ENCODE measurements at places on chromosomes 16 and 17.

DNA sequence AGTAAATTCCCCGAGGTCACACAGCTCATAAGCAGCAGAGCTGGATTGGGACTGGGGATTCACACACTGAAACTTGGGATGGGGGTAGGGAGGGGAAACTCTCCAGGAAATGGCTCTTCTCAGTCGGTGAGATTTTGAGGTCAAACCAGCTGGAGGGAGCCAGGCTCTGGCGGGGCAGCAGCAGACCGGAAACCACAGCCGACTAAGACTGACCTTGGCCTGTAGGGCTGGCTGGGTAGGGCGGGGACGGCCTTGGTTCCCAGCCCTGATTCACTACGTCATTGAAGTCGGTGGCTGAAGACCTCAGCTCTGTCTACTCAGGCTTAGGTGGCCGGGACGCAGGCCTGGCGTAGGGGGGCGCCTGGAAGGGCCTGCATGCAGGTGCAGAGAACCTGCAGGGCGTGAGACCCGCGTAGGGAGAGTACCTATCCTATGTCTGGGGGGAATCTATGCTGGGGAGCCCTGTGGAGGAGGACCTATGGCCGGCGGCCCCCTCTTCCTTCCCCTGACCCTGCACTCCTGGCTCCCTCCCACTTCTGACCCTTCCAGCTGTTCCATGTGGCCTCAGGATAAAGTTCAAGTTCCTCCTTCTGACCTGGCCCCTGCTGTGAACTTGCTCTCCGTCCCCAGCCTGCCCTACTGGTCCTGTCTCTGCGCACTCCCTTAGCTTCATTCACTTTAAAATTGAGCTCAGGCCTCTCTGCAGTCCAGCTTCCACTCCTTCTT lies 11.9 kb upstream of the SLC4A1 start:
- no peak for DNase-seq

GRCh38 chr17:27597783-27598320 lies 33.1 kb upstream of the LGALS9 start:
- no peak for DNase-seq

DNA sequence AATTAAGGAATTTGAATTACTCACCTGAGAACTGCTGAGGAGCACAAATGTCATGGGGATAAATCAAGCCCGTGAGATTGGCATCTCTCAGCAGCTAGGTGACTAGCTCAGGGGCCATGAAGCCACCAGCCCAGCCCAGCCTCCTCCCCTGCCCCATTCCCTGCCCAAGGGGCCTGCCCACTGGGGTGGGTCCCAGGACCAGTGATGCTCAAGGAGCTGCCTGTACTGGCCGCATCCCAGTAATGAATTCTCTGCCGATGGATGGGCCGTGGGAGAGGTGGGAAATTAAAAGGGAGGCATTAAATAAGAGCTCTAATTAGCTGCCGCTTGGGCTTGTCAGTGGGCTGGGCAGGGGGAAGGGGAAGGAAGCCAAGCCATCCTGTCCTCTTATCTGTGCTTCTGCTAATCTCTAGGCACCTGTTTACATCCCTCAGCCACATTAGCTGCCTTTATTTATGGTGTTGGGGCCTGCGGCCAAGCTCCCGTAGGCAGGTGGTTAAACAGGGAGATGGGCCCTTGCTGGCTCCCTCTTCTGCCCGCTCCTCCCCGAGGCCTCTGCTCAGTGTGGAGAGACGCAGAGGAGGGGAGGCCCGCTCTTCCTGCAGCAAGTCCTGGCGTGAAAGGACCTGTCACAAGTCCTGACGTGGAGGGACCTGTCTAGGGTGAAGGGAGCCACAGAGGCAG lies 48.8 kb downstream of the PIPOX start:
- peak; percentile 92 for DNase-seq

DNA sequence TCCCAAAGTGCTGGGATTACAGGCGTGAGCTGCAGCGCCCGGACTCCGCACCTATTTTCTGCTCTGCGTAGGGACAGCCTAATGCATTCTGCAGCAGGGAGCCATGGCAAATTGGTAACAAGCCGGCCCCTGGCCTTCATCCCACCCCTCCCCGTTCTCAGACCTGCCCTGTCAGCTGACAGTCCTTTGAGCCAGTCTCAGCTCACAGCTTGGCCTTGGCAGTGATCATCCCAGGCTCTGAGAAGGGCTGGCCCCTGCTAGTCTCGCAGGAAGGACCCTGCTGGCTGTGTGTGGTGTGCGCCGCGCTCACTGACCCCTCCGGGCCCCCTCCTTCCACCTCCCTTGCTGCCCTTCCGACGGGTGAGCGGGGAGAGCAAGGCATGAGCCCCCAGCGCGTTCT lies 10.3 kb upstream of the NPTX1 start:
- DNase-seq = peak; percentile 80

- DNase-seq = no peak
Observed at GRCh38 chr16:1082266-1082951, 9.9 kb downstream of the SSTR5 start.

DNA sequence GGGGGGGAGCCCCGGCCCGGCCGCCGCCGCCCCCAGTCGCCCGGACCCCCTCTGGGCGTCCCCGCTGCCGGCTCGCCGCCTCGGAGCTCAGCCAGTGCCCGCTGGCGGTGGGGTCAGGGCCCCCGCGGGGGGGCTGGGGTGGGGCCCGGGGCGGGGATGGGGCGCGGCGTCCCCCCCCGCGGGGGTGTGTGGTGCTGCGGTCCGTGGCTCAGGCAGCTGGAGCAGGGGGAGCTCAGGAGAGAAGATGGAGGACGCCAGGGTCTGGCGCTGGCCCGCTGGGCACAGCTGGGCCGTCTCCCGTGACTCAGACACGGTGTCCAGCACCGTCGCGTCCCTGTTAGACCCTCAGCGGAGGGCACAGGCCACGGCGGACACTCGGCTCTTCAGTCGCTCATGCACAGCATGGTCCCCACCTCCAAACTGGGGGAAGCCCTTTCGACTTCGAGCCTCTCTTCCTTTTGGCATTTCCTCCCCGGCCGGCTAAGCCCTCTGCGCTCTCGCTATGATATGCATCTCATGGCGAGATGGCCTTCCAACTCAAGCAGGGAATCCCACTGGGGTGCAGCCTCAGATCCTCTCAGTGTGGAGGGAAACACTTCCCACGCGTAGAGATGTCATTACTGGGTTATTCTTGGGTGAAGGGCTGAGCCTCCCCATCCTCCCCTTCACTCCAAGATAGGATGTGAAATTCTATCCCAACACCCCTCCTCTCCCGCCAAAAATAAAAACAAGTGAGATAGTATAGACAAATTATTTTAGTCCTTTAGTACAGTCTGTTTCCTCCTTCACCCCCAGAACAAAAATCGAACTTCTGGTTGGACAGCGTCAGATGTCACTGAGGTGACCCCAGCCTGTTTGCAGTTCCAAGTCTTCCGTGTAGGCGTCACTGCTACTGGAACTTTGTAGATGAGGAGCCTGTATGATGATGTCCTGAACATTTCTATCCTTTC lies 522 bp upstream of the VEZF1 start:
- DNase-seq = peak; percentile 92

DNA sequence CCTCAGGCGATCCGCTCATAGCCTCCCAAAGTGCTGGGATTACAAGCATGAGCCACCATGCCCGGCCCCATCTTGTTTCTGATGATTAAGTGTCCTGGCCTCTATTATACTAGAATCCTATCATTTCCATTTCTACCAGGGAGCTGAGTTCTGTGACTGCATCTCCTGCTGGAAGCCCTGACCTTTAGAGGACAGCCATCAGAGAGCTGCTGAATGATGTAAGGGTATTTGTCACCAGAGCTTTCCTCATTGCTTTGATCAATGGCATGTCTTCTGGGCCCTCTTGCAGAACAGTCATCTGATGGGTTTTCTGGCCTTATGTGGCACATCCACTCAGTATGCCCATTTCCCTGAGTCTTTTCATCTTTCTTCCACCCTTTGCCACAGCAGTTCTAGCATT lies 39.9 kb downstream of the PSMD12 start:
- peak; percentile 39 for DNase-seq

DNA sequence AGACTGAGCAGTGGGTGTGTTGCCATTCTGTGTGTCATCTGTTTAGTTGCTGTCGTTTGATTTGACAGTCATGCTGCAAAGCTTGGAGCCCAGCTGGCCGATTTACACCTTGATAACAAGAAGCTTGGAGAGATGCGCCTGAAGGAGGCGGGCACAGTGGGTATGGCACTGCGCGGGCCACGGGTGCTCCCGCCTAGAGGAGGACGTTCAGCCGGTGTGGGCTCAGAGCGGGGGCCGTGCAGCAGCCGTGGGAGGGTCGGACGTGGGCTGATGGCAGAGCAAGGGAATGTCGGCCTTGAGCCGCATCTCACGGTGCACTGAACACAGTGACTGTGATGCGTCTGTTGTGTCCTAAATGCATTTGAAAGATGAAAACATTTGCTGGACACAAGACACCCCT lies 3.7 kb downstream of the FN3KRP start:
- DNase-seq = no peak

- no peak for DNase-seq
Observed at GRCh38 chr16:1707193-1707790, 1.3 kb downstream of the MAPK8IP3 start.

DNA sequence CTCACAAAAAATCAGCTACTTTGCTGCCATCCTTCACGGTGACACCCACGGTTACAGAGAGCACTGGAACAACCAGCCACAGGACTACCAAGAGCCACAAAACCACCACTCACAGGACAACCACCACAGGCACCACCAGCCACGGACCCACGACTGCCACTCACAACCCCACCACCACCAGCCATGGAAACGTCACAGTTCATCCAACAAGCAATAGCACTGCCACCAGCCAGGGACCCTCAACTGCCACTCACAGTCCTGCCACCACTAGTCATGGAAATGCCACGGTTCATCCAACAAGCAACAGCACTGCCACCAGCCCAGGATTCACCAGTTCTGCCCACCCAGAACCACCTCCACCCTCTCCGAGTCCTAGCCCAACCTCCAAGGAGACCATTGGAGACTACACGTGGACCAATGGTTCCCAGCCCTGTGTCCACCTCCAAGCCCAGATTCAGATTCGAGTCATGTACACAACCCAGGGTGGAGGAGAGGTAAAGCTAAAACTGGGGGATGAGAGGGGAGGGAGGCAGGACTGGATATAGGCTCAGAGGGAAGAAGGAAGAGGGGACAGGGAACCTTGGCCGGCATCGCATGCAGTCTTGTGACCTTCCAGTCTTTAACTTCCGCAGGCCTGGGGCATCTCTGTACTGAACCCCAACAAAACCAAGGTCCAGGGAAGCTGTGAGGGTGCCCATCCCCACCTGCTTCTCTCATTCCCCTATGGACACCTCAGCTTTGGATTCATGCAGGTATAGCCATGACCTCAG lies 581 bp downstream of the CD68 start:
- DNase-seq = peak; percentile 74

GRCh38 chr16:82504836-82505235 lies 121.9 kb upstream of the CDH13 start:
- no peak for DNase-seq

GRCh38 chr16:78535098-78535497 lies 435.6 kb downstream of the WWOX start:
- no peak for DNase-seq

DNA sequence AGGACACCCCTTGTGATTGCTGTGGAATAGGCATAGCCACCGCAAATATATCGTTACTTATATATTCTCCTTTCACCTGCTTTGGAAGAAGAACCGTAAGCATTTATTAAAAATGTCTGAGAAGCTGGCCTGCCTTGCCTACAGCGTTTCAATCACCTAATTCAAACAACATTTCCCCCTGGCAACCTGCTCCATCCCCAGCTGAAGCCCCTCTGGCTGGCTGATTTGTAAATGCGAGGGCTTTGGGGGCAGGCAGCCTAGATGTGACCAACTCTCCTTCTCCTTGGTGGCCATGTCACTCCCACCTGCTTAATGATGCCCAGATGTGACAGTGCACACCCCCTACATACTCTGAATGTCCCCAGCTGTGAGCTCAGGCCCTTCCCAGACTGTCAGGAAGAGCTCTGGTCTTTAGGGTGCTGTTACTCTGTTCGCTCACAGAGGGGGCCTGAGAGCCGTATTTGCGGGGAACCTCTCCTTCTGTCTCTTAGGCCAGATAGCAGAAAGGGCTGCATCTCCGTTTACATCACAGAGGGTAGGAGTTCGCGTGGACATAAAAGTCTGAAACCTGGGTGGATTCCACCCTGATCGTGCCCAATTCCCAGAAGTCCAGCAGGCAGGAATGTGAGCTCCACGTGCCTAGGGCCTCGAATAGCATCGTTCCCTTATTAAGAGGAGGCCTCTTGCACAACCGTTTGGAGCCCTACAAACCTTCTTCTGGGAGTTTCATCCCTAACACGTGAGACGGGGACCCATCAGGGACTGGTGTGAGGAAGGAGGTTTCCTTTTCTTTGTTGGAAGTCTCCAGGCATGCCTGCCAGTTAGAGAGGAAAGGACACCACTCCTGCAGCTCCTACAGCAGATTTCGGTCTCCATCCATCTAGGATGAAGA lies 2.4 kb upstream of the SDK2 start:
- DNase-seq = peak; percentile 68
